ENCODE measurements at places on chromosomes 1 and 21.

- no peak for DNase-seq
Measured at GRCh38 chr1:43951021-43951985, 4.6 kb downstream of the IPO13 start.

- no peak for DNase-seq
Measured at GRCh38 chr1:172724765-172725613, 66.1 kb downstream of the FASLG start.

DNA sequence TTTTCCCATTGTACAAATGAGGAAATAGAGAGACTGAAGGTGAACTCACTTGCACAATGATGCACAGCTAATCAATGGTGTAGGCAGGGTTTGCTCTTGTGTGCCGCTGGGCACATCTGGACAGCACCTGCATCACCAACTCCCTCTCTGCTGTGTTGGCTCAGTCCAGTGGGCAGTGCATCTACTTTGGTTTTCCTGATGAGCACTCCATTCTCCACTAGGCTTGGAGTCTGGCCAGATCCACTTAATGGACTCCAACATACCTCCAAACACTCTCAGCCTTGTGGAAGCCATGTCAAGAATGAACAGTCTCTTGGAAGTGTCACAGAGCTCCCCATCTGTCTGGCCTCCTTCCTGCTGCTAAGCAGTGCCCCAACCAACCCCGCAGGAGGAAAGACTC, 152.2 kb downstream of the HIVEP3 start:
- no peak for DNase-seq

DNA sequence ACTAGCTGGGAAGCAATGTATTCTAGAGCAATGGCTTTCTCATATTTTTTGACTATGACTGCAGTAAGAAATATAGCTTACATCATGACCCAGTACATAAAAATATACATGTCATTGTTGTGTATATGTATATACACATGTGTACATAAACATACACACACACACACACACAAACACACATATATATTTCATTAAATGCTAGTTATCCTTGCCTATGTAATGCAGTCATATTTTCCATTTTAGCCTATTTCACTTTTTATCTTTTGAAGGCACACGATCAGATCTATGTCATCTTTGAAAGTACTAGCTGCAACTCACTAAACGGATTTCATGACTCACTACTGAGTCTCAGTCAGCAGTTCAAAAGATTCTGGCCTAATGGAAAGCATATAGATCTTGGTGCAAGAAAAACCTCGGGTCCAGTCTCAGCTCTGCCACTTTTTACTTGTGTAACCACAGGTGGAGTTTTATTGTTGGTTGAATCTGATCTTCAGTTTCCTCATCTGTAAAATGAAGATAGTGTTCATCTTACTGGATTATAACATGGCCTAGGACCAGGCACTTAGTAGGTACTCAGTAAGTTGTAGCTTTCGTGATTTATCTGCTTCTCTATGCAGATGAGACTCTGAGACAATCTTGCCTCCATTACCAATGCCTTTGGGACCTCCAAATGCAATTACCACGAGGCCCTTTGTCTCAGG, 325.6 kb downstream of the RRAGC start:
- DNase-seq = no peak

DNA sequence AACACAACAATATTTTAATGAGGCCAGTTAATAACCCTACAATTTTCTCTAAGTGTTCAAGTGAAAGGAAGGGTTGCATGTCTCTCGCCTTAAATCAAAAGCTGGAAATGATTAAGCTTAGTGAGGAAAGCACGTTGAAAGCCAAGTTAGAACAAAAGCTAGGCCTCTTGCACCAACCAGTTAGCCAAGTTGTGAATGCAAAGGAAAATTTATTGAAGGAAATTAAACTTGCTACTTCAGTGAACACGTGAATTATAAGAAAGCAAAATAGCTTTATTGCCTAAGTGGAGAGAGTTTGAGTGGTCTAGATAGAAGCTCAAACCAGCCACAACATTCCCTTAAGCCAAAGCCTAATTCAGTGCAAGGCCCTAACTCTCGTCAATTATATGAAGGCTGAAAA, 135.6 kb downstream of the DUSP10 start:
- no peak for DNase-seq

GRCh38 chr1:222877854-222878253, 63.0 kb downstream of the DISP1 start:
- no peak for DNase-seq

GRCh38 chr1:182890927-182891610, 51.9 kb downstream of the DHX9 start:
- DNase-seq = no peak

GRCh38 chr1:101394041-101394440, 157.2 kb downstream of the S1PR1 start:
- no peak for DNase-seq

GRCh38 chr21:30349572-30349971, 1.2 kb upstream of the KRTAP23-1 start:
- no peak for DNase-seq

GRCh38 chr1:197725044-197725443, 50.2 kb downstream of the DENND1B start:
- no peak for DNase-seq

DNA sequence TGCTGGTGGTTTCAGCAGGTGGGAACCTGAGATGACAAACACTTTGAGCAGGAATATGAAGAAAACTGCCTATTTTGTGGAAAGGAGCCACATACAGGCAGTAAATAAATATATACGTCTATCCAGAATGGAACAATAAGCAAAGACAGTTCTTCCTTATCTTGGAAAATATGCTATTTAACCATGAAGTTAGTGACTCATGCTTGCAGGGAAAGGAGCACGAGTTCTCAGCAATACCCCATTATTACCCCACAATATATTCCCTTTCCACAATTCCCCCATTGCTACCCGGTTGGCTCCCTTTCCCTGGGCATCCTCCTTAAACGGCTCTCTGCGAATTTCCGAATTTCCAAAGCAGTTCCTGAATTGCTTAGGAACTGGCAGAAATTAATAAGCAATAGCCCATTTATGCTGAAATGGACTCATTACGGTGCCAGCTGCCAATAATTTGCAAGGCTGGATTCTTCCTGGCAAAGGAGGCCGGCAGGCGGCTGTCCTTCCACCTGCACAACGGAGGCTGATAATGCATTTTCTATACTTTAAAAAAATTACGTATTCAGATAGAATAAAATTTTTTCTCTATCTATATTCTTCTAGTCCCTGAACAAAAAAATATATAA, 65.4 kb downstream of the TIAM1 start:
- no peak for DNase-seq

DNA sequence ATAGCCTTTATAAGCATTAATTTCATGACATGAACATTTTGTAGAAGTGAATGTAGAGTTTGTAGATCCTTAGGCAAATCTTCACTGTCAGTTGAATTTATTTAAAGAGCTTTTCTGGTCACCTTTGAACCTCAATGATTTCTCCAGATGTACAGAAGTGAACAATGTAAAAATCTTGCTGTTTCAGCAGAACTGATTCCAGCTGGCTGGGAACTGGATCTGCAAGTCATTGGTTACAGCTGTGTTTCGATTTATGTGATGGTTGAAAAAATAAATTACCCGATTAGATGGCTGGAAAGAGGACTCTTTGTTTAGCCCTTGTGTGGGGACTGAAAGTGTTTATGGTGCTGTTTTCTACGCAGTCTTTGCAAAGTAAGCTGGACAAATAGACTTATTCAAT, 849.8 kb downstream of the USP25 start:
- no peak for DNase-seq

- DNase-seq = no peak
Measured at GRCh38 chr1:189859385-189859977, 618.2 kb downstream of the BRINP3 start.

GRCh38 chr1:3577300-3577699, 34.0 kb downstream of the MEGF6 start:
- DNase-seq = no peak

GRCh38 chr1:198254521-198254920, 97.7 kb downstream of the NEK7 start:
- no peak for DNase-seq

- DNase-seq = no peak
Measured at GRCh38 chr1:223776826-223777454, 64.6 kb downstream of the CAPN2 start.

DNA sequence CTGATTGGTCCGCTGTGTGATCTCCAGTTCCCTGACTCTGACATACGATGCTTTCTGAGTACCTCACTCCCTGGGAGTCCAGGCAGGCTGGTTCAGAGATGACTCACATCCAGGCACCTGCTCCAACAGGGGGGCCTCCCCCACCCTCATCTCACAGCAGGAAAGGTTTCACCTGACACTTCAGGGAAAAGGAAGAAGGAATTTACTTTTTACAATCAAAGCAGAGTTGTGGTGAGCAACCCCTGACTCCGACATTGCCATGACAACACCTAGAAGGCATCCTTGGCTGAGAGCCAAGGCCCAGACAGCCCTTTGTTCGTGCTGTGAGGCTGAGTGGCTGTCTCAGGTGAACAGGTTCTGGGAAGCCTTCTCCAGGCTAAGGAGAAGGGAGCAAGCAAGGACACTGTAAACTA, 164.6 kb upstream of the GJB5 start:
- DNase-seq = no peak

- no peak for DNase-seq
Measured at GRCh38 chr1:181809991-181810545, 251.4 kb downstream of the ZNF648 start.

DNA sequence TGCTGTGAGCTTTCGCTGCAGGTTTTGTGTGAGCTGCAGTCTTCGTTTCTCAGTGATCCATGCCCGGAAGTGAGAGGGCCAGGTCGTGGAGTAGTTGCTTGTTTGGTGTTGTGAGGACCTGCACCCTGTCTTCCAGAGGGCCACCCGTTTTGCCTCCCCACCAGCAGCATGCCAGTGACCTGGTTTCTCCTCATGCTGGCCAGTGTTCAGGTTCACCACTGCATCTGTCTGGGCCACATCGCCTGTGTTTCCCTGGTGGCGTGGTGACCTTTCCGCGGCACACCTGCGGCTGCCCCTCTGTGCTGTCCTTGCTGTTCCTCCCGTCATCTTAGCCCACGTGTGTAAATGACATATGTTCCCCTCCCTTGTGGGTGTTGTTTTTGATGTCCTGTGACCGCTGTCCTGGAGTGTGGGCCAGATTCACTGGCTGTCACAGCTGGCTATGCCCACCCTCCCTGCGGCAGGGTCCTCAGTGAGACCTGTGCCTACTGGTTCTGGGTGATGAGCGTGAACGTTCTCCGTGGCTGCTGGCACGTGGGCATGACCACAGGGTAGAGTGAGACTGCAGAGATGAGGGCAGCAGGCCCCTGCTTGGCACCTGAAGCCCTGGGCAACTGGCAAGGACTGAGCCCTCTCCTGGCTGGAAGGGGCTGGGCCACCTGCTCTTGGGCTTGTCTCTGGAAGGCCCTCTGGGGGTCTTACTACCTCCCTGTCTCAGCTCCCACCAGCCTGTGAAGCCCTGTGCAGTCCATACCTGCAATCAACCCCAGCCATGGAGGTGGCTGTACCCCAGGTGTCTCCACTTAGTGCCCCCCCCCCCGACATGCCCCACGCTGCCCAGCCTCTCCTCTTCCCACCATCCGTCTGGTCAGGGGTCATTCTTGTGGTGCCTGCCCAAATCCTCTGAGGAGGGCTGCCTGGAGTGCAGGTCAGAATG, 7.3 kb downstream of the IBA57 start:
- no peak for DNase-seq

DNA sequence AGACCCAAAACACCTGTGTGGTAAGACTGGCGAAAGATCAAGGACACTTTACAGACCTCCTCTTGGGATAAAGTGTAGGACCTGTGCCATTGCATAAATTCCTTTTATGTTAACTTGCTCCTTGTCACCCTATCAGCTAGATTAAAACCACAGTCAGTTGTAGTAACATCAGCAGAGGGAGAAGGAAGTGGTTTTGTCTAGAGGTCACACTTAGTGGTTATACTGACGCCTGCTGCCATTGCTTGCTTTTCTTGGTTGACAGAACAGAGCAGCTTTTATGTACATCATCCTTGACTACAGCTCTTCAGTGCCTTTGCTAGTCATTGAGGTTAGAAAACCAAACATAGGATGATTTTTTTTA, 101.4 kb downstream of the PBX1 start:
- no peak for DNase-seq

DNA sequence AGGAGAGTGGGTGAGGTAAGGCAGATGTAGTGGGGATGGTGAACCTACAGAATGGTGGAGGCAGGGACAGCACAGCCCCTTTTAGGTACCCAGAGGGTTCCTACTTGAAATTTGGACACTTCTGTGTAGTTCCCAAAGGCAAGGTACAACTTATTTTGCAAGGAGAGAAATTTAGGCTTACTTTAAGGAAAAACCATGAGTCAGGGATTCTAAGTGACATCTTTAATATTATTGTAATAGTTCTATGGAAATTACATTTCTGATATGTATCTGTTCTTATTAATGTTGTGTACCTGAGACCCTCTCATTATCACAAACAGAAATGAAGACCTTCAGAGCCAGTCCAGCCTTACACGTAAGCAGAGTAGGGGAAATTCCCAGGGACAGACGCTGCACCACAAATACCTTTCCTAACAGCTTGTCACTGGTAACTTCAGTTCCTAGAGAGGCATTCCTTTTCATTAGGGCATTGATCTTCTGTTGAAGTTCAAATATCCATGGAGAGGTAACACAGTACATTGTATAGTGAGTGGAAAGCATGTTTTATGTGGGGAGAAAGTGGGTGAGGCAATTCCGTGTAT, 7.9 kb downstream of the DYRK3 start:
- DNase-seq = no peak

- DNase-seq = peak; percentile 6
Measured at GRCh38 chr1:154557939-154558719, at the start of gene UBE2Q1. Gene UBE2Q1, minus strand, starts transcription at chr1:154558662. Its CDS starts 109 bp downstream, at chr1:154558553.

GRCh38 chr1:233138788-233139585, 156.5 kb downstream of the PCNX2 start:
- DNase-seq = no peak

- DNase-seq = no peak
Measured at GRCh38 chr1:7159116-7159781, 374.0 kb downstream of the CAMTA1 start.

DNA sequence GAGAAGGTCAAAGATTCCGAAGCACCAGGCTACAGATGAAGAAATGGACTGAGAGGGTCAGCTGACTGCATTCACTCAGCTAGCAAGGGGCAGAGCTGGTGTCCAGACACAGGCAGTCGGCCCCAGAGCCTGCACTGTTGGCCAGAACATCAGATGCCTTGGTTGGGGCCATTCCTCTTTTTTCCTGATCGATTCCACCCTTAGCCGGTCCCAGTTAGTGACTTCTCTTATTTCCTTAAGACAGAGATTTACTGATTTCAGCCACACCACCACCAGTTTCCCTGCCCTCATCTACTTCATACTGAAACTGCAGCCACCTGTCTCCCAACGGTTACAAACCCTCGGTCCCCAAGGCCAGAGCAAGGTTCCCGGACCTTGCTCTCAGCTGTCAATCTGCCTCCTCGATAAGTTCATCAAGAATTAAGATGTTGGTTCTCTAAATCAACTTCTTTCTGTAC, 11.5 kb downstream of the CD58 start:
- no peak for DNase-seq

Measured in stimulated activated CD4-positive, alpha-beta T cell treated with anti-CD3 and anti-CD28 coated beads, Interleukin-1b, Interleukin-23, amount 100 ng/mL, for 1 hour (primary cell).